Activated T-helper 2 cell treated with anti-CD3 and anti-CD28 coated beads, Interferon-gamma antibody, Interleukin-2, Interleukin-4, amounts not matched to agents 10 μg/mL and 5 μg/mL and 100 μg/mL, durations not matched to agents 14 hours and 24 hours and 36 hours (primary cell): ENCODE measurements at places on chromosomes 6 and 20. TPM values are rescaled to one million over a fixed set of nuclear protein-coding genes. Genes with fewer than 3 reads are reported as not detected.

HBS1L gene
- total RNA-seq: 99.2 and 102 TPM in 2 replicates

ZNF165 gene
- total RNA-seq: 0.34 TPM in 2 replicates

SLC22A7 gene
- total RNA-seq: not detected in 2 replicates

SLC32A1 gene
- not detected in 2 replicates for total RNA-seq

VGLL2 gene
- total RNA-seq: not detected in 2 replicates

GFRA4 gene
- total RNA-seq: not detected in 2 replicates

ADGB gene
- total RNA-seq: 0.39 TPM in 1 of 2 replicates, not detected in the other

MAPK13 gene
- 34.7 and 37.5 TPM in 2 replicates for total RNA-seq

KCNQ2 gene
- not detected in 2 replicates for total RNA-seq

CYP39A1 gene
- total RNA-seq: not detected in 2 replicates

IBTK gene
- total RNA-seq: 40.5 and 42.5 TPM in 2 replicates

CD24 gene
- 1.5 and 2.0 TPM in 2 replicates for total RNA-seq

TAGAP gene
- 34.3 and 38.1 TPM in 2 replicates for total RNA-seq

SFTA2 gene
- not detected in 2 replicates for total RNA-seq

CDH4 gene
- total RNA-seq: not detected in 2 replicates

RPS10 gene
- total RNA-seq: 1,642 and 1,684 TPM in 2 replicates

UNC93A gene
- not detected in 2 replicates for total RNA-seq

RHAG gene
- not detected in 2 replicates for total RNA-seq

TMX4 gene
- total RNA-seq: 30.0 and 31.1 TPM in 2 replicates

TPD52L1 gene
- not detected in 2 replicates for total RNA-seq

CDSN gene
- not detected in 2 replicates for total RNA-seq

TSPYL4 gene
- total RNA-seq: 17.5 and 18.0 TPM in 2 replicates

MRAP2 gene
- 0.07 TPM in 1 of 2 replicates, not detected in the other for total RNA-seq

WFDC12 gene
- not detected in 2 replicates for total RNA-seq

KIZ gene
- total RNA-seq: 8.9 and 10.5 TPM in 2 replicates

PTGIS gene
- 31.0 and 31.3 TPM in 2 replicates for total RNA-seq

EDN3 gene
- total RNA-seq: not detected in 2 replicates

HECA gene
- 33.6 and 36.9 TPM in 2 replicates for total RNA-seq

RBM24 gene
- total RNA-seq: not detected in 2 replicates

PHACTR3 gene
- total RNA-seq: not detected in 2 replicates

PLAGL2 gene
- total RNA-seq: 125 and 126 TPM in 2 replicates
